ENCODE measurements at places on chromosomes 13 and 19.
A peak's percentile ranks its signal among the peaks of the same experiment; 100 is the strongest.

- no peak for DNase-seq
Observed at GRCh38 chr19:30106417-30107095, 164.5 kb downstream of the URI1 start.

GRCh38 chr13:21413013-21413412 lies 46.1 kb downstream of the ZDHHC20 start:
- no peak for DNase-seq

DNA sequence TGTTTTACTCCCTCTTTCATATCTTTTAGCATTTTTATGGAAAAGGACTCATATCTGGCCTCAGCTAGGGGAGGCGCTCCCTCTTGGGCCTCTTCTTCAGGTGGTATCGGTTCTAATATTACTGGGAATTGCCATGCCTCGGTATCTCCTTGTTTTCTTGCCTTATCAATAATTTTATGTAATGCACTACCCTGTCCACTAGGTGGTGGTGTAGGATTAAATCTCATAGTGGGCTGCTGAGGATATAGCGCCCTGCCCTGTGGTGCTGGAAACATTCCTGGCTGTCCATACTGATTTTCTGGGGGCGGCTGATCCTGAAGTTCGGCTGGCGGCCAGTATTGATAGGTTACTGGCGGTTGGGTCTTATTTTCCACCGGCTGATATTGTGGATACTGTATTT lies 35.8 kb downstream of the ZNF420 start:
- DNase-seq = no peak

- no peak for DNase-seq
Observed at GRCh38 chr13:79393564-79394249, 12.3 kb downstream of the RBM26 start.

GRCh38 chr19:13044231-13044836 lies 49.1 kb downstream of the NFIX start:
- peak; percentile 6 for DNase-seq

- DNase-seq = no peak
Observed at GRCh38 chr13:91369441-91369831, 21.9 kb downstream of the MIR17HG start.

- no peak for DNase-seq
Observed at GRCh38 chr13:113343692-113343968, 20.3 kb downstream of the GRTP1 start.

- no peak for DNase-seq
Observed at GRCh38 chr13:68261105-68261504, 1031.0 kb upstream of the PCDH9 start.

- DNase-seq = no peak
Observed at GRCh38 chr19:1841209-1841924, 6.9 kb downstream of the REXO1 start.

DNA sequence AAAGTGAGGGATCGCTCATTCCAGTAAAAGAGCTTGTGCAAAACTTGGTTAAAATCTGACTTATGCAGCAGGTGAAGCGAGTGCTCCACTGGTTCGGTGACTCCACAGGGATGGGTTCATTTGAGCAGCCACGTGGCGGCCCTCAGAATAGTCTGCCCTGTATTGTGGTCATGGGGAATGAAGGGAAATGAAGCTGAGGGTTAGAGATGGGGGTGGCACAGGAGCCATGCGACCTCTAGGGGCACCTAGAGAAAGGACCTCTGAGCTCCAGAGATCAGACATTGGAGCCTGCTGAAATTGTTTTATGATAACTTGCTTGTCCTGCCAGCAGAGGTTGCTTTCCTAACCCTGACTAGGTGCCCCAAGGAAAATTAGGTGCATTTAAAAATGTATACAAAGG lies 26.6 kb downstream of the CBY2 start:
- DNase-seq = no peak

GRCh38 chr13:85386424-85386823 lies 412.8 kb downstream of the SLITRK6 start:
- peak; percentile 12 for DNase-seq

GRCh38 chr13:108686027-108686426 lies 56.6 kb downstream of the MYO16 start:
- DNase-seq = no peak

- DNase-seq = no peak
Observed at GRCh38 chr19:5023128-5023571, 54.2 kb downstream of the KDM4B start.

GRCh38 chr13:36555151-36555986 lies 118.5 kb upstream of the SERTM1 start:
- DNase-seq = no peak

DNA sequence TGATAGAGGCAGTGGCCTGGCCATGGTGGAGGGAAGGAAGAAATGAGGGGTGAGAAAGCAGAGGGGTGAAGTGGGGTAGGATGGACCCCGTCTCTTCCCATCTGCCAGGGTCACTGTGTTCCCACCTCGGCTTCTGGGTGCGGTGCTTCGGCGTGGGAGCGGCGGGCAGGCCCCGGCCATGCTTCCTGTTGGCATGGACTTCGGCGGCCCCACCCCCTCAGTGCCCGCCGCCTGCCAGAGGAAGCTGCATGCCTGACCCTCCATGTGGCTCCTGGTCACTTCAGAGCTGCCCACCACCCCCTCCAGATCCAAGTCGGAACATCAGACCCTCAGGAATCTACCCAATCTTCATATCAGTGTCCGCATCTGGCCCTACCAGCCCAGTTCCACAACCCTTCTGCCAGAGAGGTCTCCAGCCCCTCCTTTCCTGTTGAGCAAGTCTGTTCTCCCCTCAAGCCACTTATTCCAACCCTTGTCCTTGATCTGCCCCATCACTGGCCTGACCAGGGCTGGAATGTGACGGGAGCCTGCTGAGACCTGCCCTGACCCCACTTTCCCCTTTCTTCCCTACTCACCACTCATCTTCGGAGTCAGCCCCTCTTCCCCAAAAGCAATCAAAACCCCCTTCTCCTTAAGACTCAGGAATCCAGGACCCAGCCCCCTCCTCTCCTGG lies 1.5 kb downstream of the KCNN4 start:
- no peak for DNase-seq

GRCh38 chr19:17109962-17110598 lies 34.5 kb downstream of the MYO9B start:
- DNase-seq = no peak

DNA sequence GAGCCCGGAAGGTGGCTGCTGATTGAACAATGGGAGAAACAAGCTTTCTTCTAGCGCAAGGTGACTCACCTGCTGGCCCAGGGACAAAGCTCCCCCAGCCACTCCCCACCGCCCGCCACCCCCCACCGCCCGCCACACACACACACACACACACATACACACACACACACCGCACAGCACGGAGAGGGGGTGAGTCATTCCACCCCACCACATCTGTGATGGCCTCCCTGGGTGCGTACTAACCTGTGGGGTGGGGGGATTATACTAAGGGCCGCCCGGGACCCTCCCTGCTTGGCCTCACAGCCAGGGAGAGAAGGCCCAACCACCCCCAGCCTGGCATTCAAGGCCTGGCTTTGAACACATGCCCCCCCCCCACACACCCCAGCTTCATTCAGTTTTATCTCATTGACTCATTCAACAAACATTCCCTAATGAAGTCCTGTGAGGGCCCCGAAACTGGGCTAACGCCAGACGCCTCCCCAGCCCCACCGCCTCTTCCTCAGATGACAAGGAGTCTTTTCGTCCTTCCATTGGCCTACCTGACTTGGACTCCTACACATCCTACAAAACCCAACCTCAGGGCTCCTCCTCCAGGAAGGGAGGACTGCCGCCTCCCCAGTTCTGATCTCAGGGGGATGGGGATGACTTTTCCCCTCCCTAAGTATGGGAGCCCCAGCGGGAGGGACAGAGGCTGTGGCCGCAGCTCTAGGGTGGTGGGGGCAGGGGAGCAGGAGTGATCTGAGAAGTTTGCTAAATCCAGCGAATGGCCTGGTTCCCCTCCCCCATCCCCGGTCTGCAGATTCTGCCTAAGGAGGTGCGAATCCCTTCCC lies 5.8 kb upstream of the ONECUT3 start:
- DNase-seq = no peak

DNA sequence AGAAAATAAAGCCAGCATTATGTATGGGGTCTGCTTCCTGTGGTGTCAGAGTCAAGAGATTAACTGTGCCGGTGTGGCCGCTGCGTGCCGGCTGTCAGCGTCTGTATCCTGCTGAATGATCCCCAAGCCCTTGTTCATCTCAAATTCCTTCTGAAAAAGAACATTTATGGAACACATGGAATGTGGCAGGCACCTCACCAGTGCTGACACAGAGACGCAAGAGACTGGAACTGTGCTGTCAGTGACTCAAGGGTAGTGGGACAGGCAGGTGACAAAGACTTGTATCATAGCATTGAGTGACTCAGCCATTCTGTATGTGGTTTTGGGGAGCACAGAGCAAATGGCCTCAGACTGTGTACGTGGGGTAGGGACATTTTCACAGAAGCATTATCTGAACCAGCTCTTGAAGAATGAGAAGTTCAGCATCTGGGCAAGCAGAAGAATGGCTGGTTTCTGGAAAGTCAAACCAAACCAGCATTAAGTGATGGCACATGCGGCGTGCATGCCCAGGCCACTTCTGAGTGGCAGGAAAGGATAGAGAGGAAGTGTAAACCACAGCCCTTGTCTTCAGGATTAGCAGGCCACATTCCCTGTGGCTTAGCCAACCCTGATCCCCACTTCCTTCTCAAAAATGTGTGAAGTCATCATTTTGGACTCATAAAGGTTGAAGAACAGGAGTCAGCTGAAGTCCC lies 54.0 kb upstream of the IRS2 start:
- DNase-seq = no peak

GRCh38 chr19:54724142-54724541 lies at the start of gene KIR3DL3:
KIR3DL3 (plus strand) TSS chr19:54724442; CDS start chr19:54724497, 55 bp downstream.
- DNase-seq = no peak

GRCh38 chr19:35090506-35091214 lies 25.0 kb upstream of the FXYD3 start:
- peak; percentile 22 for DNase-seq

GRCh38 chr13:50241479-50241878 lies 226.2 kb downstream of the KCNRG start:
- DNase-seq = no peak

GRCh38 chr19:45508861-45509691 lies 1.8 kb downstream of the VASP start:
- DNase-seq = peak; percentile 8

- no peak for DNase-seq
Observed at GRCh38 chr13:27542220-27542619, 78.1 kb downstream of the LNX2 start.

- DNase-seq = no peak
Observed at GRCh38 chr19:14114854-14115253, 2.7 kb downstream of the PRKACA start.

- DNase-seq = peak; percentile 5
Observed at GRCh38 chr19:19554074-19555023, 16.3 kb downstream of the CILP2 start.

GRCh38 chr13:20702915-20703779 lies at the start of gene IL17D:
IL17D (plus strand) TSS chr13:20703699; CDS start chr13:20704002, 303 bp downstream.
- no peak for DNase-seq

DNA sequence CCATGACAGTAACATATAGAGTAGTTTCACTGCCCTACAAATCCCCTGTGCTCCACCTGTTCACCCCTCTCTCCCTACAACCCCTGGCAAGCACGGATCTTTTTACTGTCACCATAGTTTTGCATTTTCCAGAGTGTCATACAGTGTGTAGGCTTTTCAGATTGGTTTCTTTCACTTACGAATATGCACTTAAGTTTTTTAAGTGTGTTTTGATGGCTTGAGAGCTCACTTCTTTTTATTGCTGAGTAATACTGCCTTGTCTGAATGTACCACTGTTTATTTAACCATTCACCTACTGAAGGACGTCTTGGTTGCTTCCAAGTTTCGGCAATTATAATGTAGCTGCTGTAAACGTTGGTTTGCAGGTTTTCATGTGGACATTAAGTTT lies 175.1 kb downstream of the ITGBL1 start:
- no peak for DNase-seq

GRCh38 chr13:69857183-69857821 lies 250.3 kb upstream of the ATXN8OS start:
- DNase-seq = peak; percentile 22

DNA sequence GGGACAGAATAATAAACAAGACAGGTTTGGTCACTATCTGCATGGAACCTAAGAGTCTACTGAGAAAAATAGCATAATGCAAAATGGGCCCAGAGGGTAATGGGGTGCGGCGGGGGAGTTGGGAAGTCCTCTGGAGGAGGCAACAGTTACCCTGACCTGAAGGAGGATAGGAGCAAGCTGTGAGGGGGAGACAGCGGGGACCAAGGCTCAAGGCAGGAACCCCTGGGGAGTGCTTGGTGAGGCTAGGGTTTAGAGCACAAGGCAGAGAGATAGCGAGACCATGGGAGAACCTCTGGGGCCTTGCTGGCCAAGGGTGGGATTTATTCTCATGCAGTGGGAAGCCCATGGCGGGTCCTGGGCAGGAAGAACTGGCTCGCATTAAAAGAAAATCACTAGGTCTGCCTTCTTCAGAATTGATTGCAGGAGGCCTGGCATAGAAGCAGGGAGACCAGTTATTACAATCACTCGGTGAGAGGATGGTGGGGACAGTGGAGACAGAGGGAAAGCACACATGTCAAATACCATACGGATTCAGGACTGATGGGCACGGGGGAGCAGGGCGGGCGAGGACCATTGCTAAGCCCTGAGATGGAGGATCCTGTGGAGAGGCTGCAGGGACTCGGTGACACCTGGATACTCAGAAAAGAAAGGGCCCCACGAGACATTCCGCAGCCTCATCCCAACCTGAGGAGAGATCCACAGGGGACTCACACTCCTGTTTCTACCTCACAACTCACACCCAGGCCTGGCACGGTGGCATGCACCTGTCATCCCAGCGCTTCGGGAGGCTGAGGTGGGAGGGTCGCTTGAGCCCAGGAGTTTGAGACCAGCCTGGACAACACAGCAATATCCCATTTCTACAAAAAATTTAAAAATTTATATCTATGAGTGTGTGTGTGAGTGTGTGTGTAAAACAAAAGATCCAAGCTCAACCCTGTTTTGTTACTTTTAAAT lies 110.4 kb downstream of the URI1 start:
- DNase-seq = no peak

DNA sequence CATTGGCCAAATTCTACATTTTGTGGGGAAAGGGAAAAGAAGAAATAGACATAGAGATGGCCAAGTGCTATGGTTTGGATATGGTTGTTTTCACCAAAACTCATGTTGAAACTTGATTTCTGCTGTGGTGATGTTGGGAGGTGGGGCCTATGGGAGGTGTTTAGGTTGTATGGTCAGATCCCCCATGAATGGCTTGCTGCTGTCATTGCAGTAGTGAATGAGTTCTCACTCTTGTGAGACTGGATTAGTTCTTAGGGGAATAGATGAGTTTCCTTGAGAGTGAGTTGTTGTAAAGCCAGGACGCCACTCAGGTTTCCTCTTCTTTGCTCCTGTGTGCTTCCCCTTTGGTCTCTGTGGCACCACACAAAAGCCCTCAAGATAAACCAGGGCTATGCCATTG lies 242.6 kb upstream of the RFC3 start:
- no peak for DNase-seq

DNA sequence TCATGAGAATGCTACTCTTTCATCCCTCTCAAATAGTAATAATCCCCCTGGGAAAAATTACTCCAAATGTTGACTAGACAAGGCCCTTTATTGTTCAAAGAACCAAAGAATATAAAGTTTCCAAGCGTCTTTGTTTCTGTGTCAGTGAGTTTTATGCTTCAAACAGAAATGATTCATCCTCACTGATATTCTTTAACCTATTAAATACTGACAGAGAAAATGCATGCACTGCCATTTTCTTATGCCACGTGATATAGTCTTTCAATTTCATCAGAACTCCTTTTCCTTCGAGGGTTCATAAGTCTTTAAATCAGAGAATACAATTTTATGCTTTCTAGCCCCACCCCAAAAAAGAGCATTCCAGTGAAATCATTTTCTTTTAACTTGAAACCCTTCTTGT lies 211.6 kb downstream of the SHISA2 start:
- no peak for DNase-seq
